Renal cortex interstitium (tissue), 15 donors: ENCODE measurements at places on chromosomes 2 and 18.

GRCh38 chr2:240350696-240351087, 84.8 kb upstream of the GPC1 start:
- DNase-seq = no peak

DNA sequence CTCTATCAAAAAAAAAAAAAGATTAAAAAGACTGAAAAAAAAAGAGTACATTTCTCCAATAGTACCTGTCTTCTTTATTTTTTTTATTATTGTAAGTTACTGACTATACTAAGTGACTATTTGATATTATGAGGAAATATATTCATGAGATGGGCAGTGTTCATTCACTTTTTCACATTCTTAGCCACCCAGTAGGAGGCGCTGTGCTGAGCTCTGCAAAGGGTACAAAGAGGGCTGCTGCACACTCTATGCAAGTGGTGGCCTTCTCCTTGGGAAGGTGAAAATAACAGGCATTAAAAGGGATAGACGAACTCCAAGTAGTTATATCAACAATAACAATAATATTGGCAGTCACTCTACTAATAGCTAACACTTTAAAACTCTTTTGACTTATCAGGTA, 1034.9 kb upstream of the FANCL start:
- DNase-seq = no peak

DNA sequence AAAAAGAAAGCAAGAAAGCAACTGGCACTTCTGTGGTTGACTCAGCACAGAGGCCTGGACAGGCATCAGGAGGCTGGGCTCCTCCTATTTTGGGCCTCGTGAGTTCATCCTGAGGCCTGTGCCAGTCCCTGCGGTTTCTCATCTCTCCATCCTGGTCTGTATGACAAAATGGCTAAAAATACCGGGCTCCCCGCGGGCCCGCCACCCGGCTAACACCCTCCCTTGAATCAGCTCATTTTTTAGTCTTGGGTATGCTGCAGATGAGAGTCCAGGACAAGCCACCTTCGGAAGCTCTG, 62.3 kb upstream of the YWHAQ start:
- DNase-seq = no peak

GRCh38 chr18:10131081-10131459, 217.3 kb downstream of the VAPA start:
- no peak for DNase-seq

DNA sequence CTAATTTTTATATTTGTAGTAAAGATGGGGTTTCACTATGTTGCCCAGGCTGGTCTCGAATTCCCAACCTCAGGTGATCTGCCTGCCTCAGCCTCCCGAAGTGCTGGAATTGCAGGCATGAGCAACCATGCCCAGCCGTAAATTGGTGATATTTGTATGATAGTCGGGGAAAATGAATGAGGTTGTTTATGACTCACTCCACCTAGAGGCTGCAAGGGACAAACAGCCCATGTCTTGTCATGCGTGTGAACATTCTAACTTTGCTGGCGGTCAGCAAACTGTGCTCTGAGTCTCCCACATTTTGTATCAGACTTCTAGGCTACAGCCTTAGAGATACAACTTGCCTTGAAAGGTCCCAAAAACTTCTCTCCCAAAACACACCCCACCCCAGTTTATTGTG, 133.5 kb upstream of the DTNA start:
- DNase-seq = no peak

- DNase-seq = no peak
Measured at GRCh38 chr2:226780431-226780830, 19.2 kb downstream of the IRS1 start.

DNA sequence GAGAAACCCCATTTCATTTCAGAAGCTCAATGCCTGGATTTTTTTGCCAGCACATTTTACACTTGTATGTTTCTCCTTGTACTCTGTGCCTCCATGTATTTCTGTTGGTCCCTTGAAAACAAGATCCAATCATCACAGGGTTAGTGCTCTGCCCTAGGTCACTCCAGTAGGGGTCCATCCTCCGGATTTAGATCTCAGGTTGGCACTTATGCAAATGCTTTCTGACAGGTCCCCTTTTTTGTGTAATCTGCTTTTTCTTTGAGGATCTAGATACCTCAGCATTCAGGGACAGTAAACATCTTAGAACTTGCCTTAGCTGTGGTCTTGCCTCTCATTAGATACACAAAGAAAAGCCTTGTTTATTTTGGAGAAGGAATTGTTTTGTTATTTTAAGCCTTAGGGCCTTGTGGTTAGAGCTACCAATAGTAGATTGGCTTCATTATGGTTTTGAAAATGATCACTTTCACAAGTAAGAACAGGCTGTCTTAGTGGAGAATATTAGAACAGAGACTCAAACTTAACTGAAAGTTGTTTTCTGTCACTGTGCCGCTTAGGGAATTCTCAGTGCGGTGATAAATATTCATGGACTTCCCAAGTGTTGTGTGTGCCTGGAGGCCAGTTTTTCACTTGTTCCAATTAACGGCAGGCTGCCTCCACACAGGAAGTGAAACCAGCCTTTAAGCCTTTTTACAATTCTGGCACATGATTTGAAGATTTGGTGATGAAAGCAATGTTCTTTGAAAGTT, 7.8 kb downstream of the MERTK start:
- DNase-seq = no peak

GRCh38 chr18:75473316-75473715, 45.8 kb upstream of the SMIM21 start:
- DNase-seq = no peak

GRCh38 chr18:74918276-74918790, 290.6 kb downstream of the PTGR3 start:
- no peak for DNase-seq

- no peak for DNase-seq
Measured at GRCh38 chr2:46489423-46490174, 10.2 kb downstream of the TMEM247 start.

GRCh38 chr2:73868204-73868978, 24.4 kb upstream of the ACTG2 start:
- no peak for DNase-seq

GRCh38 chr2:68366083-68366560, 1.0 kb downstream of the PLEK start:
- DNase-seq = no peak

DNA sequence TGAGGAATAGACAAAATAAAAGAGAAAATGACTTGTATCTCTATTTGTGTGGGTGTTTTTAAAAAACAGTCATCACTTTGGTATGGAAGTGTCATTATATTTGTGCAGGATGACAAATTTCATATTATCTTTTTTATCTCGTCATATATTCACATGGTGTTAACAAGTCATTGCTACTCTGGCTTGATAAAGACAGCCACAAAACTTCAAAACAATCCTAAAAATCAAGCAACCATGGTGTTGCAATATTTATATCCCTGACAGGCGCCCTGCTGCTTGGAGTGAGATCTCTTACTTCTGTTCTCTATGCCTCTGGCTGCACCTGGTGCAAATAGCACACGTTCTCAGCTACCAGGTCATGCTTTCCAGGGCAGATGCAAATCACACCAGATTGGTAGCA, 278.0 kb upstream of the EPHA4 start:
- no peak for DNase-seq

- no peak for DNase-seq
Measured at GRCh38 chr2:39881494-39881893, 102.4 kb upstream of the THUMPD2 start.

GRCh38 chr2:14536976-14537375, 95.5 kb upstream of the LRATD1 start:
- no peak for DNase-seq
